ENCODE measurements at places on chromosomes 3 and 15. TPM values are rescaled to one million over a fixed set of nuclear protein-coding genes. Genes with fewer than 3 reads are reported as not detected.
A peak's percentile ranks its signal among the peaks of the same experiment; 100 is the strongest.

DNA sequence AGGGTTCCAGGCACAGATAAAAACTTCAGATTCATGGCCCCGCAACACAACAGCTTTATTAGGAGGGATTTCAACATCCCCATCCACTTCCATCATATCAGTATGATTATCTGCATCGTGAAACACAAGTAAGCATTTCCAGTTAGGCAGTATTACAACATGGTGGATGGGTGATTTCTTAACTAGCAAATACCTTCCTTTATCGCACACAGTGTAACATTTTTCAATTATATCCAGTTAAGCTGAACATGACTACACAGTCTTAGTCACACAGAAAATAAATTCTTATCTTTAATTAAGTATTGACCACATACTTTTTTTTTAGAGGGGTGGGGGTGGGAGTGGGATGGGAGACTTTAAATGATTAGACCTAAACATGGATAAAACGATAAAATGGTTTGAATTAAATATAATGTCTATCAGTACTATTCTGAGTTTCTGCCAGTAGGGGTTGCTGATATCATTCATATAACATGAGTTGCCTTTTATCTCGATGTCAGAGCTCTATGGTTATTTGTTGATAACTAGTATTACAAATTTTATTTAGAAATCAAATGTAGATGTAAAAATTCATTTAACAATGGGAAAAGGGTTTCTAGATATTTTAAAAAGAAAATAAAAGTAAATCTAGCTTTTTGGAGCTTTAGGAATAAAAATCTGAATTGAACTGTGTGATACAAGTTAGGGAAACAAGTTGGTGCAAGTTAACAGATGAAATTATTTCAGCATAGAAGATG, 146.6 kb downstream of the TBL1XR1 start:
- no peak overlapping the region for H3K27ac ChIP-seq
- H3K4me1 ChIP-seq = peaks cover 38% of the 10 kb centered on the region
- no peaks in the 10 kb centered on the region for H3K27me3 ChIP-seq

DNA sequence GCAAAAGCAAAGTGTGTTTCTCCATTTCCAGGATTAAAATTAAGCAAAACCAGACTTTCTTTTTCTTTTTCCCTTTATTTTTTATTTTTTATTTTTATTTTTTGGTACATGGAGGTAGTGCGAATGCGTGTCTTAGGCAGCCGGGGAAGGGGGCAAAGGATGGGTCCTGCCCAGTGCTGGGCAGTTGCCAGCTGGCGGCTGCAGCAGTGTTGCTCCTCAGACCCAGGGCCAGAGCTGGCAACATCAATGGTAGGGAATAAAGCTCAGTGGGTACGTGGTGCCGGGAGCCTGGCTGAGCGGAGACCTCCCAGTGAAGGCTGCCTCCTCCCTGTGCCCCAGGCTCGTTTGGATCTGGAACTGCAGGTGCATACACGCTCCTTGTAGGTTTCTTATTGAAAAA, 46.3 kb downstream of the POLR2M start:
- H3K4me1 ChIP-seq = peaks cover 3% of the 10 kb centered on the region
- no peaks in the 10 kb centered on the region for H3K36me3 ChIP-seq
- H3K27me3 ChIP-seq = no peaks in the 10 kb centered on the region
- H3K4me3 ChIP-seq = no peak overlapping the region
- no peak overlapping the region for H3K27ac ChIP-seq

GRCh38 chr15:67067930-67068551, 2.6 kb downstream of the SMAD3 start:
- peaks cover 3% of the 10 kb centered on the region for H3K36me3 ChIP-seq
- H3K27ac ChIP-seq = peak overlapping the region; percentile 87
- no peak for DNase-seq
- peak overlapping the region; percentile 94 for H3K4me3 ChIP-seq

- DNase-seq = no peak
- no peaks in the 10 kb centered on the region for H3K36me3 ChIP-seq
- no peak overlapping the region for H3K27ac ChIP-seq
- no peaks in the 10 kb centered on the region for H3K4me1 ChIP-seq
- H3K27me3 ChIP-seq = no peaks in the 10 kb centered on the region
- H3K4me3 ChIP-seq = no peak overlapping the region
These were observed 15.6 kb downstream of the FBXW12 start for GRCh38 chr3:48387634-48388033.

DNA sequence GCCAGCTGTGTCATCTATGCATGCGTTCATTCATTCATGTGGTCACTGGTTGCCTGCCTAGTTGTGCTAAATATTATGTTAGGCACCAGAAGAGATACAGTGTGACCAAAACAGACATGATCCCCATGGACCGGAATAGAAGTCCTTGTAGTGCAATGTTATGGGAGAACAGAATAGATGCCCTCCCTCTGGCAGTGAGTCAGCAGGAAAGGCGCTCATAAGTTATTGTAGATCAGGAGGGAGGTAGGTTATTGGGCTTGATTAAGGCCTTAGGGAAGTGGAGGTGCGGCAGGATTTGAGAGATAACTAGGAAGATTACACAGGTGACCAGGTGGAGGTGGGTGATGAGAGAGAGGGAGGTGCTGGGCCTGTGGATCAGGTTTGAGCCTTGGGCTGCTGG, 5.2 kb downstream of the MCTP2 start:
- H3K36me3 ChIP-seq = no peaks in the 10 kb centered on the region
- no peaks in the 10 kb centered on the region for H3K4me1 ChIP-seq
- no peak overlapping the region for H3K27ac ChIP-seq
- H3K4me3 ChIP-seq = no peak overlapping the region

GRCh38 chr3:150348500-150348899, 59.6 kb upstream of the TSC22D2 start:
- no peaks in the 10 kb centered on the region for H3K27me3 ChIP-seq
- DNase-seq = no peak
- no peaks in the 10 kb centered on the region for H3K36me3 ChIP-seq
- H3K4me1 ChIP-seq = peaks cover 42% of the 10 kb centered on the region

DNA sequence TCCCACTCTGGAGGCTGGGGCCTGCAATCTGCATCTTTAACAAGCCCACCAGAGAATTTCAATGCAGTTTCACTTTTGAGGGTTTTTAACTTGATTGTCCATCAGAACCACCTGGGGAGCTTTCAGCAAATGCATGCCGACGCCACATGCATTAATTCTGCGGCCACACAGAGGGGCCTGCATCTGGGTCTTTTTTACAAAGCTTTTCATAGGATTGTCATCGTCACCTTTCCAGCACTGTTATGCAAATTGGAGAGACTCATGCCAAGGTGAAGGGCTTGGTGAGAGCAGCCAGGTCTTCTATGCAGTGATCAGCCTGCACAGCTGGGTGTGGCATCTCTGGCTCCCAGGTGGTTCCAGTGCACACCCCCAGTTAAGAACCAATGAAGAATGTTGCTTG, 143.0 kb upstream of the CTDSPL start:
- H3K36me3 ChIP-seq = peaks cover 21% of the 10 kb centered on the region
- no peak overlapping the region for H3K4me3 ChIP-seq
- DNase-seq = no peak

- no peaks in the 10 kb centered on the region for H3K4me1 ChIP-seq
- no peaks in the 10 kb centered on the region for H3K36me3 ChIP-seq
- H3K4me3 ChIP-seq = no peak overlapping the region
- no peak overlapping the region for H3K27ac ChIP-seq
These were observed 495.6 kb downstream of the LPP start for GRCh38 chr3:188649521-188649920.

- DNase-seq = no peak
- no peaks in the 10 kb centered on the region for H3K4me1 ChIP-seq
- H3K27ac ChIP-seq = no peak overlapping the region
- no peaks in the 10 kb centered on the region for H3K27me3 ChIP-seq
- no peak overlapping the region for H3K4me3 ChIP-seq
These were observed 93.2 kb downstream of the CMSS1 start for GRCh38 chr3:99910752-99911290.

GRCh38 chr15:32747921-32748342, 30.1 kb downstream of the GREM1 start:
- no peaks in the 10 kb centered on the region for H3K27me3 ChIP-seq
- H3K4me3 ChIP-seq = no peak overlapping the region
- H3K36me3 ChIP-seq = no peaks in the 10 kb centered on the region
- no peak for DNase-seq
- H3K27ac ChIP-seq = no peak overlapping the region

GRCh38 chr15:78937132-78937739, 7.6 kb downstream of the CTSH start:
- H3K4me3 ChIP-seq = no peak overlapping the region
- H3K27ac ChIP-seq = peak overlapping the region; percentile 60
- DNase-seq = no peak
- peaks cover 68% of the 10 kb centered on the region for H3K4me1 ChIP-seq
- H3K36me3 ChIP-seq = no peaks in the 10 kb centered on the region

DNA sequence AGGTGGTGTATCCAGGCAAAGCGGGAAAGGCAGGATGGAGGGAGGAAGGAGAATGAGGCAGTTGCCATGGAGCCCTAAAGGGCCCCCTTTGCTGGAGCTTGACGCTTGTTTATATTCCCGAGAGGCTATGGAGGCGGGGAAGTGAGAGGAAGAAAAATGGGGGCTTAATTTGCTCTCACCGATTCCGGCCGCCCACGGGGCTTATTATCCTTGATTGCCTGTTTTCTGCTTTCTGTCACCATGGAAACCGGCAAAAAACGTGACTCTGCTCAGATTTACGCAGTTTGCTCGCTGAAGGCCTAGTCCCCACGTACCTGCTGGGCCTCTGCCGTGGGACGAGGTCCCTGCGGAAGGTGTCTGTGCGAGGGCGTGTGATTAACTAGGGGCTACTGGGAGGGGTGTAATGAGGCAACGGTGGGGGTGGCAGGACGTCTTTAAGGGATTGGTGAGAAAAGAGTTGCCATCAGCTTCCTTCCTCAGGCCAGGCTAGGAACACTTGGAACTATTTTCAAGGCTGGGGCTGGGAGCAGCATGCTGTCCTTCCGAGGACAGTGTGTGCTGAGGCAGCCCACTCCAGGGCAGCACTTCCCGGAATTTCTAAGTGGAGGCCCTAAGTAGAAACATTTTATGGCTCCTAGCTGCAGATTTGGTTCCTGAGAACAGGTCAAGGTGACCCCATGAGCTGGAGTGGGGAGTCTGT, 110.8 kb upstream of the NDN start:
- no peak overlapping the region for H3K27ac ChIP-seq
- H3K36me3 ChIP-seq = no peaks in the 10 kb centered on the region
- no peaks in the 10 kb centered on the region for H3K27me3 ChIP-seq
- H3K4me3 ChIP-seq = no peak overlapping the region
- H3K4me1 ChIP-seq = no peaks in the 10 kb centered on the region

DNA sequence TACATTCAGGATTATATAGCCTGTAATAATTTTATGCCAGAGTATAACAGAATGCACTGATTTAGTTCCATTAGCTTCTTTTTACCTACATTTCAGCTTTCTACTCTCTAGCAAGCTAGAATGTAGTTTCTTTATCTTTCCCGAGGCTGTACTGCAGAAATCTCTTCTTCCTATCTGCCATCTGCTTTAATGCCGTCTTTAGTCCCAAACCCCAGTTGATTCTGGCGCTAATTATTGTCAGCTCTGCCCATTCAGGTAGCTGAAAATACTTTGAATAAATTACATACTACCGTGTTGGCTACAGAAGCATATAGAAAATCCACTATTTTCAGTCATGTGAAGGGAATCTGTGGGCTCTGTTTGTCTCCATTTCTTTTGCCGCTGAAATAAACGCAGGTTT, 706.7 kb downstream of the NTRK3 start:
- H3K27ac ChIP-seq = no peak overlapping the region
- H3K4me3 ChIP-seq = no peak overlapping the region
- no peaks in the 10 kb centered on the region for H3K36me3 ChIP-seq

DNA sequence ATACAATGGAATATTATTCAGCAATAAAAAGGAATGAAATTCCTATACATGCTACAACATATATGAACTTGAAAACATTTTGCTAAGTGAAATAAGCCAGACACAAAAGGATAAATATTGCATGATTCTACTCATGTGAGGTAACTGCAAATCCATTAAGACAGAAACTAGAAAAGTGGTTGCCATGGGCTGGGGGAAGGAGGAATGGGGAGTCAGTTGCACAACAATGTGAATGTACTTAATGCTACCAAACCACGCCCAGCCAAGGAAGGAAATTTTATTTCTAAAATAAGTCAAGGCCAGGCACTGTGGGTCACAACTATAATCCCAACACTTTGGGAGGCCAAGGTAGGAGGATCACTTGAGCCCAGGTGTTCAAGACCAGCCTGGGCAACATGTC, 9.8 kb upstream of the GMPPB start:
- no peaks in the 10 kb centered on the region for H3K27me3 ChIP-seq
- H3K4me3 ChIP-seq = no peak overlapping the region
- H3K36me3 ChIP-seq = peaks cover 17% of the 10 kb centered on the region
- no peak overlapping the region for H3K27ac ChIP-seq

DNA sequence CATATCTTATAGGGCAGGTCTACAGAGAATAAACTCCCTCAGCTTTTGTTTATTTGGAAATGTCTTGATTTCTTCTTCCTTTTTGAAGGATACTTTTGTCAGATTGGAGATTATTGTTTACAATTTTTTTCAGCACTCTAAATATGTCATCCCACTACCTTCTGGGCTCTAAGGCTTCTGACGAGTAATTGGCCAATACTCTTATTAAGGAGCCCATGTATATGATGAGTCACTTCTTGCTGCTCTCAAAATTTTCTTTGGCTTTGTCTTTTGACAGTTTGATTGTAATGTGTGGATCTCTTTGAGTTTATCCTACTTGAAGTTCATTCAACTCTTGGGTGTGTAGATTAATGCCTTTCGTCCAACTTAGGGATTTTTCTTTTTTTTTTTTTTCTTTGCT, 28.9 kb upstream of the CD200R1L start:
- no peak overlapping the region for H3K4me3 ChIP-seq
- no peak for DNase-seq
- no peak overlapping the region for H3K27ac ChIP-seq
- H3K27me3 ChIP-seq = no peaks in the 10 kb centered on the region
- no peaks in the 10 kb centered on the region for H3K4me1 ChIP-seq

DNA sequence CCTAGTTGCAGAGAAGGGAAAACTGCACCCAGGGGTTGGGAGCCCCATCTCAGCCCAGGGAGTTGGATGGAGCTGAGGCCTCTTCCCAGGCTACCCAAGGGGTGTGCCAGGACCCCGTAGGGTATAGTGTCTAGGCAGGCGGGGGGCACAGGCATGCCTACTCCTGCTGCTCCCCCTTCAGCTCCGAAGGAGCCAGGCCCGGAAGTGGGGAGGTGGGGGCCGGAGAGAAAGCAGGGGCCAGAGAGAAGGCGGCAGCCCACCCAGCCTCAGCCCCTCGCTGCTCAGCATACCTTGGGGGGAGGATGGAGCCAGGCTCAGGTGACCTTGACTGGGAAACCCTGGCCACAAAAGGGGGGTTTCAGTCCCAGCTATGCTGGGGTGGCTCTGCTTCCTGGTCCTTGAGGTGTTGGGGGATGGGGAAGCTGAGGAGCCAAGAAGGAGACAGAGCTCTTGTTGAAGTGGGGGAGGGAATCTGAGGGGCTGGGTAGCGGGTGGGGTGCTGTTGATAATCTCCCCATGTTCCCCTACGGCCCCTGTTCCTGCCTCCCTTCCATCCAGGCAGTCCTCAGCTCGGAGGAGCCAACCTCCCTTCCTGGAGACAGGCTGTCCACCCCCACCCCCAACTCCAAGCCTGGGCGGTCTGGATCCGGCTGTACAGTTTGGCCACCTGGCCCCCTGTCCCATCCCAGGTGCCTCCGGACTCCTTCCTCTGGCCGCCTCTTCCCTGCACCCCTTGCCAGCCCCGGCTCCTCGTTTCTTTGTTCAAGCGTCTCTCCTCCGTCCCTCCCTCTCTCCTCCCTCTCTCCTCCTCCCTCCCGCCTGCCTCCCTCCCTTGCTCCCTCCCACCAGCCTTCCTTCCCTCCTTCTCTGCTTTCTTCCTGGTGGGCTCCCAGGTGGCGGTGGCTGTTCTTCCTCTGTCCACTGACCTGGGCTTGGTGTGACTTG, 1.7 kb downstream of the SEMA3F start:
- no peak for DNase-seq
- H3K27ac ChIP-seq = peak overlapping the region; percentile 42

The ZNF662 gene
- 9.0 TPM for total RNA-seq

The TMEM158 gene
- not detected for total RNA-seq

The ERC2 gene
- total RNA-seq = 0.98 TPM

The PARP6 gene
- 66.6 TPM for total RNA-seq

The DISP2 gene
- under 0.01 TPM for total RNA-seq

The ADAMTSL3 gene
- 19.7 TPM for total RNA-seq
